ENCODE measurements at places on chromosomes 12 and 14. TPM values are rescaled to one million over a fixed set of nuclear protein-coding genes. Genes with fewer than 3 reads are reported as not detected.

Gene MYO1H
- not detected for total RNA-seq

Gene CMKLR1
- not detected for total RNA-seq

Gene SYCP3
- total RNA-seq, result not detected

Gene PLEKHH1
- 4.3 TPM for total RNA-seq

Gene NUP37
- 67.7 TPM for total RNA-seq

Gene PPP1R13B
- 5.7 TPM for total RNA-seq

Gene SPSB2
- 18.7 TPM for total RNA-seq

Gene RNASE7
- total RNA-seq, result not detected

Gene DBX2
- not detected for total RNA-seq
